ENCODE measurements at places on chromosomes 5 and 9.
A peak's percentile ranks its signal among the peaks of the same experiment; 100 is the strongest.

GRCh38 chr5:132444061-132444460, 46.5 kb downstream of the IRF1 start:
- DNase-seq = no peak

DNA sequence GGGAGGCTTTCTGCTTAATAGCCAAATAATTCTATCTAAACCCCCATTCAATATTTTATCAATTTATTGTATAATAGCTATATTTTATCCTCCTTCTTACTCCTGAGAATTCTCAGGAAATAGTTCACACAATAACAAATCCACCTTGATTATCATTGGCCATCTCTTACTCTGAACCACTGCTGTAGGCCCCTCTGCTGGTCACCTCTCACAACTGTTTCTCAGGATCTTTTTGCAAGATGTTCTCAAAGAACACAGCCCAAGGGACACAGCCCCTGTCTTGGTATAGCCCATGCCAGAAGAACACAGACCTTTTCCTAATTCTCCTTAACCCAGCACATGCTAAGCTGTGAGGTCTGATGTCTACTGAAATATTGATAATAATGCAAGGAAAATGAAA, 74.9 kb upstream of the HTR4 start:
- DNase-seq = no peak

DNA sequence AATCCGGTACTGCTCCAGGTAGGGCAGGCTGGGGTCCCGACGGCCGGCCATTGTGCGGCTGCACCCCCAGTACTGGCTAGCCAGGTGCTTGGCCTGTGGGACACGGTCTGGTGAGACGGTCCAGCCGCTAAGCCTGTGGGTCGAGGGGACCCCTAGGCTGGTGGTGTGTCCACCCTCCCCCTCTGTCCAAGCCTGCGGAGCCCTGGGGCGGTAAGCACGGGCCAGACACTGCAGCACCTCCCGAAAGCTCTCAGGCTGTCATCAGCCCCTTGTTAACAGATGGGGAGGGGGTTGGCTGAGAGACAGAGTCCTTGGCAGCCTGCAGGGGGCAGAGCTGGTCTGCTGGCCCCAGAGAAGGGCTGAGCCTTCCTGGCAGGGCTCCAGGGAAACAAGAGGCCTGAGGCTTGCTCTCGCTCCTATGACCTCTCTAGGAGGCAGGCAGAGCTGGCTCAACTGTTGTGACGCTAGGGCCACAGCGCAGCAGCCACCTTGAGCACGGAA, 11.8 kb upstream of the MRNIP start:
- no peak for DNase-seq

GRCh38 chr9:117596678-117597077, 107.5 kb upstream of the TLR4 start:
- no peak for DNase-seq

DNA sequence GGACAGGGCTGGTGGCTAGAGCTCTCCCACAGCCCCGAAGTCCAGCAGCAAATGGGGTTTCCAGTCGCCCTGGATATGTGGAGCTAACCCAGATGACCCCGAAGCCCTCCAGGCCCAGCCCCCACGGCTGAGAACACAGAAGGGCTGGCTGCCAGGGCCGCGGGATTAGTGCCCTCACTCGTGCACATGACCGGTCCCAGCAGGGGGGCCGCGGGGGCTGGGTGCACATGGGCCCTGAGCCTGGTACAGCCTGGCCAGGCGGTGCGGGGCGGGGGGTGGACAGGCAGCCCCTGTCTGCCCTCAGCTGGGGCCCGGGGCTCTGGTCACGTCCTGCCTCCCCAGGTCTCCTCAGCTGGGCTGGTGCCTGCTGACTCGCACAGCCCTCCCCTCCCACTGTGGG, 5.9 kb downstream of the SSNA1 start:
- no peak for DNase-seq

- DNase-seq = no peak
Measured at GRCh38 chr5:121415270-121415669, 436.4 kb upstream of the FTMT start.

- no peak for DNase-seq
Measured at GRCh38 chr5:14182761-14183160, 39.6 kb downstream of the TRIO start.

DNA sequence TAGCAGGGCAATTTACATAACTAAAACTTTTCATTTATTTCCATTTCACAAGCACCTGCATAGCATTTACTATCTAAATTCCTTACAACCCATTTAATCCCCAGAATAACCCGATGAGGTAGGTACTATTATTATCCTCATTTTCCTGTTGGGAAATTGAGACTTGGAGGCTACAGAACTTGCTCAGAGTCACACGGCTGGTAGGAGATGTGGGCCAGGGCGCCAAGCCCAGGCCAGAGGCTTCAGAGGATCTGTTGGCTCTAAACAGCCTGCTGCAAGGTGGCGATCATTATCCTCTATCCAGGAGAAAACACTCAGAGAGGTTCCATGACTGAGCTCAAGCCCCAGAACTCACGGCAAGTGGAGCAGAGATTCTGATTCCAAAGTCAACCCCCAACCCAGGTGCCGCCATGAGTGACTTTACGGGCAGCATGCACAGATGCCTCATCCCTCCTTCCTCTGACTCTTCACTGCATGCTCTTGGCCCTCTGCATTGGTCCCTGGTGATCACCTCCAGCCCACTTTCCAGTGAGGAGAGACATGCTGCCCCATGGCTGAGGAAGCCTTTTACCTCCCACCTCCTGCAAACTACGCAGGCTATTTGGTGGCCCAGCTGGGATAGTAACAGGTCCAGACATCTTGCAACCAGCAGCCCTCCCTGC, 168.4 kb upstream of the FSTL4 start:
- DNase-seq = no peak

GRCh38 chr5:143955141-143955540, 143.2 kb downstream of the HMHB1 start:
- DNase-seq = no peak

- no peak for DNase-seq
Measured at GRCh38 chr9:87640385-87640795, 85.5 kb upstream of the CTSL start.

DNA sequence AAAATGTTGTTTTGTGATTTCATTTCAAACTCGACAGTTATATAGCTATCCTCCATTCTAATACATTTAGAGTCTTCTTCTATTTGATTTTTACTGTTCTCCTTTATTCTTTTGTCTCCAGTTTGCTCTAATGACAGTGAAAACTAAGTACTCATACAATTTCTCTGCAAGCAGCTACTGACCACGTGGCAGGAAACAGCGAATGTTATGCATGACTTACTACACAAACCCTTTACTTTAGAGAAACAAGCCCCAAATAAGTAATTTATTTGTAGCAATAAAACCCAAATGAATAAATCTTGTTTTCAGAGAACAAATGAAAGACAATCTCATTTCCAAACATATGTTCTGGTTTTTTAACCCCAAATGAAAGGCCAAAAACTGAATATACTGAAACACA, 41.9 kb downstream of the CDH6 start:
- DNase-seq = no peak

DNA sequence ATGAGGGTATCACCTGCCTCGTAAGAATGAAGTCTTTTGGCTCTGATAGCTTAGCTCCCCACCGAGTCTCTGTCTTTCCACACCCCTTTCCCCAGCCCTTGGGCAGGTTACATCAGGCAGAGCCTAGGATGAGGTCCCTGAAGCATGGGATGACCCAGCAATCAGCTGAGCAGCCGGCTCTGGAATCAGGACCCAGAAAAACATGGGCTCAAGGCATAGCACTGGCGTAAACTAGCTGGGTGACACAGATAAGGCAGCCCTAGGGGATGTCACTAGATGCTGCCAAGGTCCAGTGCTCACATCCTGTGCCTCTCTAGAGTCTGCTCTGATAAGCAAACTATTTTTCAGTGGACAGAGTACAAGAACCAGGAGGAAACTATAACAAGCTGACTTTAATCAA, 26.6 kb downstream of the IDNK start:
- no peak for DNase-seq

GRCh38 chr5:64678374-64678773, 11.9 kb upstream of the SHISAL2B start:
- DNase-seq = no peak

DNA sequence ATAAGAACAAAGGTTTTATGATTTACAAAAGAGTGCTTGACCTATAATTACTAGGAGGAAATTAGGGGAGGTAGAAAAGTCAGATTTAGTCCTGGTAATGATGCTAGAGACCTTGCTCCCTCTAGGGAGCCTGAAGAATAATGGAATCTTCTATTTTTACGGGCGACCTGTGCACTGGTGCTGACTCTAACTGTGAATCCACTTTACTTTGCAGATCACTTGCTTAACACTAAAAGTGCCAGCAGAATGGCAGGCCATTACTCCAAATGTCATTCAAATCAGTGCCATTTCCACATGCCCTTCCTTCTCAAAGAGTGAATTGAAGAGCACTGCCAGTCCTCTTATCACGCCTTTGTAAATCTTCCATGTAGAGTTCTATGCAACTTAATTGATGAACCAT, 359.4 kb upstream of the ARRDC3 start:
- no peak for DNase-seq

- no peak for DNase-seq
Measured at GRCh38 chr5:114325541-114325940, 36.3 kb upstream of the KCNN2 start.

GRCh38 chr5:31725996-31726395, 87.1 kb downstream of the PDZD2 start:
- DNase-seq = no peak

DNA sequence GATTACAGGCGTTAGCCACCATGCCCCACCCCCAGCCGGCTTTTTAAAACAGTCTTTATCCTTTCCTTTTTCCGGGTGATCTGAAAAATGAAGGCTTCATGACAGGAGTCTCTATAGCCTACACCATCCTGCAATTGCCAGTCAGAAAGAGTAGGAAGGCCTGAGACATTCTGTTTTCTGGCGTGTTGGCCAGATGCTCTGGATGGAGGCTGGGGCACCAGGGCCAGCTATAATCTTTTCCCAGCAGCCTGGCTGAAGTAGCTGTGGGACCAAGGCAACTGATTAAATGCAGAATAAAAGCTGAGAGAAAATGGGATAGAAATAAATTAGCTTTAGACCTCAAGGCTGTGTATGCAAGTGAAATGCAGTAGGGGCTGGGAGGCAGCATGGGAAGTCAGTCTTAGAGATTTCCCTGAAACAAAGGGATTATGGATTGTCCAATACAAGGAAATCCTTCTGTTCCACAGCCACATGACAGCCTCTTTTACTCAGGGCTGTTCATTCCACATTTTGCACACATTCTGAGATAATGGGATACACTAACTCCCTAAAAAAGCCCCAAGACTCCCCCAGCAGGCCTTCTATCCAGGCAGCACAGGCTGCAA, 116.0 kb upstream of the LRRTM2 start:
- DNase-seq = no peak

- DNase-seq = no peak
Measured at GRCh38 chr9:5443850-5444249, 6.1 kb upstream of the PLGRKT start.

DNA sequence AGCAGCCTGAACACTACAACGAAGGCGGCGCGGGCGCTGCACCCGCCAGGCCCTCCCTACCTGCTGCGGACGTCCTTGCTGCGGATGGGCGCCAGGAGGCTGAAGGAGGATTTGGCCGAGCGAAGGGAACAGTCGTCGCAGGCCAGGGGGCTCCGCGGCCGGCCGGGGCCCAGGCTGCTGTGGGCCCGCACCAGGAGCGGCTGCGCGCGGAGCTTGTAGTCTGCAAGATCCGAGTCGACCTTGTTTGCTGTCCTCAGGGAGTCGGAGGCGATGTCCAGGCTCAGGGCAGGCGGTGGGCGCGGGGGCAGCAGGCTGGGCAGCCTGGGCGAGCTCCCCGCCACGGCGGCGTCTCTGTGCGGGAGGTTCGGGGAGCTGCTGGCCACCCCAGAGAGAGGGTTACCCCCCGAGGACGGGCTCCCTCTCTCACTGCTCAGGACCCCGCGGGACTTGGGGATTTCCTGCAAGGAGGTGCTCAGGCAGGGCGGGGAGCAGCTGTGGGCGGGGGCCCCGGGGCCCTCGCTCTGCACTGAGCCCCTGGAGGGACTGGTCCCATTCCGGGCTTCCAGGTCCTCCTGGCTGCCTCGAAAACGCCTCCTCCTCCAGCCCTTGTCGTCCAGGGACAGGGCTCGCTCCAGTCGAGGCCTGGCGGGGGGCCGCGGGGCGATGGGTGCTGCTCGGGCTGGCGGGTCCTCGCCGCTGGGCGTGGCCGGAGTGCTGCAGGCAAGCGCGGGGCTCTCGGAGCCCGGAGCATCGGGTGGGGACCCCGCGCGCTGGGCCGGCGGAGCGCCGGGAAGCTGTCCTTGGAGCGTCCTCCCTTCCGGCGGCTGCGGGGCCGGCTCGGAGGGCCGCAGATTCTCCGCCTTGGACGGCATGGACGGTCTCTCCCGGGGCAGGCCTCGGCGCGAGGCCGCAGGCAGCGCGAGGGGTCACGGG, 831 bp downstream of the INPP5E start:
- DNase-seq = peak; percentile 69

Data from stimulated activated CD4-positive, alpha-beta T cell treated with anti-CD3 and anti-CD28 coated beads, Interleukin-4, amount 100 ng/mL, for 1 hour (primary cell).